ENCODE measurements at places on chromosomes 7 and 10.

GRCh38 chr7:67453580-67454380, 457.1 kb downstream of the TYW1 start:
- DNase-seq, result no peak

DNA sequence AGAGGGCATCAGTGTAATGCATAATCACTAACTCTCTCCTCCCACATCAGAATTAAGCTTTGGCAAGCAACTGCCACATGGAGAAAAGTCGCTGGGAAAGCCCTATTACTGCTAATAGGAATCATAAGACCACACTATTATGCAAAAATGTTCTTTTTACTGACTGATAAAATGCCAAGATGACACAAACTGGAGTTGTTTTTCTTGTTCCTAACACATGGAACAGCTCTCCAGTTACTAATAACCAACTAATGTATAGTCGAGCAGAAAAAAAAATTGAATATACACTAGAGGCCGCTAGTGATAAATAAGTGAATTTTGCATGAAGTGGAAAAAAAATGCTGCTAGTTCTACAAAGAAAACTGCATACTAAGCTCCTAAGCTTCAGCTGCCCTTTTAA, 165.6 kb downstream of the TPK1 start:
- no peak for DNase-seq

DNA sequence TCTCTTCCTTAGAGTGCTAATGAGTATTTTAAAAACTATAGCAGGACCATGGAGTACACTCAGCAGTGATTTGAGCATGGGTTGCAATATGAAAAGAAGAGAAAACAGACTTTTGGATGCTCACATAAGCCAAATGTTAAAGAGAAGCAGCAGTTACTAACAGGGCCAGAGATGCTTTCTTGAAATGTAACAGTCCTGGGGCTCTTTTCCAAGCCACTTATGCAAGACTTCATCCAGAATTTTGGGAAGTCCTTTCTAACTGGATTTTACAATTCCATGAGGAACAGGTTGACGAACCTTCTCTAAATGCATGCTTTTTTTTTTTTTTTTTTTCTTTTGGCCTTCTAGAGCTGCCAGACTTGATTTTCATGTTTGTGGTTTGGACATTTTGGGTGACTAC, 282.0 kb downstream of the SEC23IP start:
- no peak for DNase-seq

GRCh38 chr7:117808341-117808757, 64.9 kb downstream of the CTTNBP2 start:
- no peak for DNase-seq

DNA sequence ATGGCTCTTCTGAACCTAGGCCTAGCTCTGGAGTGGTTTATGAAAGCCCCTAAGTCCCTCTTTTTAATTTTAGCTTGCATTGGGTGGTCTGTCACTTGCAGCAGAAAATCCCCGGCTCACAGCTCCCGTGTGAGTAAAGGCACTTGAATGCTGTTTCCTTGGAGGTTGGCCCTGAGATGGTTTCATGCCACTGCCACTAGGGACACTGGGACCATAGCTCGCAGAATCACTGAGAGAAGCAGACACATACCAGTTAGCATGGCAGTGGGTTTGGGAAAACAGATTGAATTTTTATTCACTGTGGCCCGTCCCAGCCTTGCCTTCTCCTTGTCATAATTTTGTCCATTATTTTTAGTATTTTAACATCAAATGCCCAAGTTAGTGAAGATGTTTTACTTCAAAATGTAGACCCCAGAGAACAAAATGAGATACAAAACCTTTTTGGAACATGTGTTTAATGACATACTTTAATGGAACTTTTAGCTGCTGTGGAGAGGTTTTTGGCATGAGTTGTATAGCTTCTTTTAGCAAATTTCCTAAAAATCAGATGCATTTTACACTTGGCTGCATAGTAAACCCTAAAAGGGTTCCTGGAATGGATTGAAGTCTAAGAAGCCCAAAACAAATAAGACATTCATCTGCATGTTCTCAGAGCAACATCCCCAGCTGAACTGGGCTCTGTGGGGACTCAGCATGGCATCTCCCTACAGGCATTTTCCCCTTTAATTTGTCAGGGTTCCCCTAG, 259.7 kb upstream of the PITRM1 start:
- DNase-seq, result no peak
